ENCODE measurements at places on chromosomes 16 and 17. TPM values are rescaled to one million over a fixed set of nuclear protein-coding genes. Genes with fewer than 3 reads are reported as not detected.

DNA sequence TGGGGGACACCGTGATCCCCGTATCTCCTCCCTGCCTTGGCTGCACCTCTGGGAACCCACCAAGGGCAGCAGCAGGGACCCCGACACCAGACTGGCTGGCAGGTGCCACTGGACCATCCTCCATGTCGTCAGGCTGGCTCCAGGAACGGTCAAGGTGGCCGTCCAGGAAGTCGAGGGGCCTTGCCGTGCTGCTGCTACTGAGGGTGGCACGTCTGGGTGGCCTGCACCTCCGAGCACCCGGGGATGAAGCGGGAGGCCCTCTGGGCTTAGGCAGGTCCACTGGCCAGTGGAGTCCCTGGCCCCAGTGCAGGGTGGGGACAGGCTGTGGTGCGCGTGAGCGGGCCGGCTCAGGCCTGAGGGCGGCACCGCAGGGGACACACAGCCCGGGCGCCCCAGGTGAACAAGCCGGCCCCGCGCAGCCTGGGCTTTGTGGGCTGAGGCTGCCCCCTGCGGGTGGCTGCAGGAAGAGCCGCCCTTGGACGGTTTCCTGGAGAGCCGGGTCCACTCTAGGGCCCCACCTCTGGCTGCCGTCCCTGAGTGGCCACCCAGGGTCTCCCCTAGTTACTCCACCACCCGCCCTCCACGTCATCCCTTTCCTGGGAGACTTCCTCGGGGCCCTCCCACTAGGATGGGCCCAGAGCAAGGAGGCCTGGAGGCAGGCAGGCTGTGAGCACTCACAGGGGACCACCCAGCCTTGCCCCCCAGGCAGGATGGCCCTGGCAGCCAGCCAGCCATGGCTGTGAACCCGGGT, 42.8 kb upstream of the ZC3H18 start:
- H3K4me3 ChIP-seq, result no peak overlapping the region
- no peaks in the 10 kb centered on the region for H3K27me3 ChIP-seq
- DNase-seq, result peak; percentile 55
- H3K27ac ChIP-seq, result no peak overlapping the region

- H3K27ac ChIP-seq, result no peak overlapping the region
- H3K27me3 ChIP-seq, result no peaks in the 10 kb centered on the region
- H3K36me3 ChIP-seq, result peaks cover 56% of the 10 kb centered on the region
- H3K4me3 ChIP-seq, result no peak overlapping the region
Observed at GRCh38 chr16:9115277-9115676, 23.8 kb downstream of the HAPSTR1 start.

- DNase-seq, result no peak
- no peaks in the 10 kb centered on the region for H3K4me1 ChIP-seq
- no peaks in the 10 kb centered on the region for H3K36me3 ChIP-seq
- H3K4me3 ChIP-seq, result no peak overlapping the region
- H3K27ac ChIP-seq, result no peak overlapping the region
- H3K27me3 ChIP-seq, result no peaks in the 10 kb centered on the region
Observed at GRCh38 chr17:54435966-54436365, 464.7 kb upstream of the TOM1L1 start.

GRCh38 chr17:15262291-15263205, 2.6 kb downstream of the PMP22 start:
- no peak overlapping the region for H3K4me3 ChIP-seq
- no peak overlapping the region for H3K27ac ChIP-seq
- peaks cover 19% of the 10 kb centered on the region for H3K4me1 ChIP-seq

- no peaks in the 10 kb centered on the region for H3K27me3 ChIP-seq
- H3K4me1 ChIP-seq, result no peaks in the 10 kb centered on the region
- peak; percentile 20 for DNase-seq
Observed at GRCh38 chr16:3767333-3767986, 50.1 kb upstream of the TRAP1 start.

Gene NGFR
- 0.11 TPM for total RNA-seq

DNA sequence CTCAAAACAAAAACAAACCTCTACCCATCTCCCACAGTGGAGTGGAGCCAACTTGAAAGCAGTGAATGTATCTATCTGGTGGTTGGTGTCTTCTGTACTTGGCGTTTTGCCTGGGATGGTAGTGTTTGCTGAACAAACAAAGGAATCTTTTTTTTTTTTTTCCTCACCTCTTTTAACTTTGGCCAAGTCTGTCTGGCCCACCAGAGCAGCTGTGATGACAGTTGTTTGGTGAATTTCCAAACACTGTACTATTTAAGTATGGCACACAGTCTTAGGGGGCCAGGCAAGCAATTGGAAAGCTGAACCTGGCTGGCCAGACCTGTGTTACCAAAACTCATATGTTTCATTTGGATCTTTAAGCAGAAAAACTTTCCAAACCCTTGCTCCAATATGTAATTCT, 101.8 kb upstream of the CDH13 start:
- H3K4me3 ChIP-seq, result no peak overlapping the region
- H3K4me1 ChIP-seq, result no peaks in the 10 kb centered on the region
- H3K27me3 ChIP-seq, result no peaks in the 10 kb centered on the region
- DNase-seq, result no peak

Gene ZNF821
- 18.3 TPM for total RNA-seq

Gene KRTAP4-3
- not detected for total RNA-seq

Gene TBC1D3H
- total RNA-seq, result not detected

GRCh38 chr17:31003225-31003866, 32.5 kb downstream of the RNF135 start:
- H3K36me3 ChIP-seq, result peaks cover 8% of the 10 kb centered on the region
- peaks cover 4% of the 10 kb centered on the region for H3K4me1 ChIP-seq

- no peak for DNase-seq
- H3K27me3 ChIP-seq, result no peaks in the 10 kb centered on the region
- H3K4me1 ChIP-seq, result peaks cover 9% of the 10 kb centered on the region
- no peak overlapping the region for H3K27ac ChIP-seq
Observed at GRCh38 chr17:80498242-80498919, 22.0 kb upstream of the NPTX1 start.

DNA sequence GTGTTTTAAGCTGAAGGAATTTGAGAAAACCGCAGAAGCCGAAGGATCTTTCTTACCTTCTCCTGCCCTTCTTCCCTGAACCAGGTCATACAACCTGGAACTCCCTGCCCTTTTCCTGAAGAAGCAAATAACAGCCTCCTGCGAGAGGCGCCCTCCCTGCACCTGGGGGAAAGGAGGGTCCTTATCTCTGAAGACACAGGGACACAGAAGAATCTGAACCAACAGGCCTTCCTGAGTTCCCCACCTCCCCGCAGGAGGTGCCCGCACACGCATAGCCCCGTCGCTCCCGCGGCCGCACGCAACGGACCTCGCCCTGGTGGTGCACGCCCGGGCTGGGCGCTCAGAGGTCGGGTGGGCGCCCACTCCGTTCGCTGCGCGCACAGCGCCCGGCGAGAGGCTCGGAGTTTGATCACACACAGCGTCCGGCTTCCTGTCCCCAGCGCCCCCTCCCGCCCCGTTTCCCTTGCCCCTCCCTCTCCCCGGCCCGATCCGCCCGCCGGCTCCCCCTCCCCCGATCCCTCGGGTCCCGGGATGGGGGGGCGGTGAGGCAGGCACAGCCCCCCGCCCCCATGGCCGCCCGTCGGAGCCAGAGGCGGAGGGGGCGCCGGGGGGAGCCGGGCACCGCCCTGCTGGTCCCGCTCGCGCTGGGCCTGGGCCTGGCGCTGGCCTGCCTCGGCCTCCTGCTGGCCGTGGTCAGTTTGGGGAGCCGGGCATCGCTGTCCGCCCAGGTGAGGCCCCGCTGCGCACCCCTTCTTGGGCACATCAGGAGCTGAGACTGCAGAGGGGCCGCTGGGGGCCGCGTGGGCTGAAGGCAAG, at the start of gene TNFSF12:
TNFSF12 (plus strand) TSS at position 474 of the 816 bp plus-strand sequence; CDS start at position 570, 96 bp downstream.
- H3K27me3 ChIP-seq, result no peaks in the 10 kb centered on the region
- peaks cover 62% of the 10 kb centered on the region for H3K4me1 ChIP-seq
- H3K4me3 ChIP-seq, result peak within 1 kb of the TSS; percentile 87
- peak; percentile 23 for DNase-seq
- peak within 1 kb of the TSS; percentile 36 for H3K27ac ChIP-seq

DNA sequence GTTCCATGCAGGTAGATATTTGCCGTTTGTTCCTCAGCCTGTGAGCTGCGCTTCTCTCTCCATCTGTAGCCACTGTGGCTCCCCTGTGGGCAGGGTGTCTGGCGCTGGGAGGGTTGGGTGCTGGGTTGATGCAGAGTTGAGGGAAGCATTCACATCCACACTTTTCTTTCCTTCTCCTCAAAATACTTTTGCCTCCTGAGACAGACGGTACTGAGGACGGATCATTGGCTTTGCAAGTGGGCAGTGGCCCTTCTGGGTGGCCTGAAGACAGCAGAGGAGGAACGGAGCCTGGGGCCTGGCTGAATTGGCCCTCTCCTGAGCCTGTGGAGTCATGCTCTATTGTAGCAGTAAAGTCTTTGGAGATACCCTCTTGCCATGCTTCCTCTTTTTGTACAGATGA, 43.0 kb downstream of the NKD1 start:
- H3K27me3 ChIP-seq, result no peaks in the 10 kb centered on the region
- H3K27ac ChIP-seq, result no peak overlapping the region
- no peaks in the 10 kb centered on the region for H3K36me3 ChIP-seq
- H3K4me1 ChIP-seq, result peaks cover 41% of the 10 kb centered on the region
